ENCODE measurements at places on chromosomes 7 and 10. TPM values are rescaled to one million over a fixed set of nuclear protein-coding genes. Genes with fewer than 3 reads are reported as not detected.

DNA sequence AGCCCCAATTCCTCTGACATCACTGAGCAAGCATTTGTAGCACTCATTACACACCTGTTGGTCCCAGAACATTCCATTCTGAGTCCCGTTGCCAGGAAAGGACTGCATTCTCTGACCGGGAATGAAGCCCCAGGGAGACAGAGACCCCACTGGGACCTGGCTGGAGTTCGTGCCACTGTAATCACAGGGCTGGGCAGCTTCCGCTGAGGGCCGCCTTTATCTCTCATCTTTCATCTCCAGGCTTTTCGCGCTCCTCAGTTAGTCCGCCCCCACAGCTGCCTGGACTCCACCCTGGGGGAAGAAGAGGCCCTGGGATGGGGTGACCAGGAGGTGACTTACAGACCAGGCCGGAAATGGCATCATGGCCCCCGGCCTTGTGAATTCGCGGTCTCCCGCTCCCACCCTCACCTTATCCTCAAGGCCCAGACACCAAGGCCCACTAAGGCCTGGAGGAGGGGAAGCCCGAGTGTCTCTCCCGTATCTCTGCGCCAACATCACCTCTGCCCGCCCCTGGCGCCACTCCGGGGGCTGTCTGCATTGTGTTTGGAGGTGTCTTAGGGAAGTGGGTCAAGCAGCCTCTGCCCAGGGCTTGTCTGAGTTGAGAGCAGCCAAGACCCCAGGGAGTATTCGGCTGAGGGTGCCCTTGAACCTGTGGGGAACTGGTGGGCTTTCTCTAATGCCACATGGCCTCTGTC is 75.4 kb downstream of the PROSER2 start:
- DNase-seq = no peak

DNA sequence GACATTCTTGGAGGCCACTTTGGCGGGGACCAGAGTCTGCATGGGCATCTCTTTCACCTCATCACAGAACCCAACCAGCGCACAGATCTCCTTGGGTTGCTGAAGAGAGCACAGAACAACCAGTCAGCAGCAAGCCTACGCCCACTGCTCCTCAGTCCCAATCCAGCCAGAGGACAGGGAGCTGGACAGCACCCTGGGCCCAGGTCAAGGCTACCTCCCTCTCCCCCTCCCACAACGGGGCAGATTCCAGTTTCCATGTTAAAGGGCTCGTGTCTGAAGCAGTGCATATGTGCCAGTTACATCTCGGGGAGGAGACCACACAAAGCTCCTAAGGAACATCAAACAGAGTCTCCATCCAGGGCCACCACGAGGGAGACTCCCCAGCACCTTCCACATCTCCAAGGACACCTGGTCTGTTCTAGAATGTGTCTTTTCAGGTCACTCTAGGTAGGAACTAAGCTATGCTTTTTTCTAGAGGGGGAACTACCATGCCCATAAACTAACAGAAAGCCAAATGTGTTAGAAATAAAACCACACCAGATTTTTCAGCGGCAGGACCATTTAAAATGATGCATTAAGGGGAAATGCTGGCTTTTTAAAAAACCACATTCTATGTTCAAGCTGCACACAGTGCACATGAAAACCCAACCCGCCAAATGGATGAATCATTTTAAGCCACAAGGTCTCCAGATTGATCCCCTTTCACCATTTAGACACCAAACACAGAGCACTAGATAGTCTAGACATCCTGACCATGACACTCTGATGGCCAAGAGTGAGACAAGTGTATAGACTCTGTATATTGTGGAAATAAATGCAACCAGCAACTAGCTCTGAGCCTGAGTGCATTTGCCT is 28.9 kb downstream of the PSAP start:
- DNase-seq = no peak

DNA sequence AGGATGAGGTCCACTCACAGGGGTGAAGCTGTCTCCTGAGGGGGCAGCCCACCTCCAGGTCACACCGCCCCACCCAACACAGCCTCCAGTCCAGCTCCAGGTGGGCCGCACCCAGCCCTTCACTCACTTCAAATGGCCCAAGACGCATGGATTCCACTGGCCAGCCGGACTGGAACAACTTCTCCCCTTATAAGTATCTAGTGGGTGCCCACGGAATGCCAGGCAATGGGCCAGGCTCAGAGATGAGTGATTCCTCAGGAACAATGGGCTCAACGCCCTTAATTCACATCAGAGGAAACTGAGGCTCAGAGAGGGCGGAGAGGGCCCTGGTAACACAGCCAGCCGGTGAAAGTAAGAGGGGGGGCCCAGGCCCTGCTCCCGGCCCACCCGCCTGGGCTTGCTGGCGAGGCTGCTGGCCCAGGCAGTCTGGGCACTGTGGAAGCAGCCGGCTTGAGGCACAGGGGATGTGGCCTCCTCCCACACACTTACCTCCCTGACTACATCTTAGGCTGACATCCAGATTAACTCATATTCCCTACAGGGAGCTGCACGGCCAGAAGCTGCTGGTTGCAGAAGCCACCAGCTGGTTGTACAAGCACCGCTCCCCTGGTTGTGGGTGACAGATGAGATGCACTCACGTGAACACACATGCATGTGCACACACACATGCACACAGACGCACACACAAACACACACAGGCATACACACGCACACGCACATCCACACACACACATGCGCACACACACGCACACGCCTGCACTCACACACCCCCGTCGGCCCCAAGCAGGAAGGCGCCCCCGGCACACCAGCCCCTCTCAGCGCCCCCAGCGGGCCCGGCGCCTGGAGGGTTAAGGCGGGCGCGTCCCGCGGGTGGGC is 1.0 kb upstream of the FAM20C start:
- peak; percentile 17 for DNase-seq

Gene CAV1
- total RNA-seq = 1.9 TPM
